Psoas muscle (tissue), 8 donors: ENCODE measurements at places on chromosomes 6 and 20. TPM values are rescaled to one million over a fixed set of nuclear protein-coding genes. Genes with fewer than 3 reads are reported as not detected.

Gene USP49
- total RNA-seq, result 1.4 TPM

Gene LY6G6D
- total RNA-seq, result not detected

Gene ZNF334
- 1.0 TPM for total RNA-seq

Gene FRK
- total RNA-seq, result 1.4 TPM

Gene HLA-DQB2
- 1.2 TPM for total RNA-seq

Gene SLC35D3
- not detected for total RNA-seq

Gene DLK2
- 0.56 TPM for total RNA-seq

Gene MATN4
- not detected for total RNA-seq

Gene EYS
- not detected for total RNA-seq

Gene SCRT2
- not detected for total RNA-seq

Gene UBE2J1
- total RNA-seq, result 18.4 TPM

Gene PM20D2
- total RNA-seq, result 13.5 TPM

Gene TP53TG5
- not detected for total RNA-seq

Gene SLC17A2
- total RNA-seq, result not detected

Gene ACOT13
- 50.7 TPM for total RNA-seq

Gene SF3B5
- 146 TPM for total RNA-seq

Gene OVOL2
- total RNA-seq, result not detected

Gene NRN1
- total RNA-seq, result 9.3 TPM

Gene BPIFB6
- not detected for total RNA-seq

Gene BPIFB4
- not detected for total RNA-seq

- DNase-seq, result no peak
These were observed 25.1 kb downstream of the NEDD9 start for GRCh38 chr6:11207199-11207968.

- DNase-seq, result no peak
These were observed 999 bp upstream of the EHMT2 start for GRCh38 chr6:31898383-31899011.

DNA sequence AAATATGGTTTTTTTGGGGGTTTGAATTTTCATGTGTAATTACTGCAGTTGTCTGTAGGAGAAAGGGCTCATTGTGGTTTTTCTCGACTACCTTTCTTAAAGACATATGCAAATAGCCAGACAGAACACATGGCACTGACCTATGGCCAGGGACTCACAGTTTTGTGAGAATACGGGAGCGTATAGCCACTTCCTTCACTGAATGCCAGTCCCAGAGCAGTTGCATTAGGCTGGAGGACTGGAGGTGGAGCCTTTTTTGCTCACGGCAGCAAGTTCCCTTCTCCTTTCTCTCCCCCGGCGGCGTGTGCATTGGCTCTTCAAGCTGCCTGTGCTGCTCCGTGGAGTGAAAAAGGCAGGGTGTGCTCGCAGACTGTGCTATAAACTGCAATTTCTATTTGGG, 114.9 kb downstream of the AKAP7 start:
- peak; percentile 48 for DNase-seq

- DNase-seq, result no peak
These were observed 50.5 kb downstream of the HLA-A start for GRCh38 chr6:29992807-29993206.

DNA sequence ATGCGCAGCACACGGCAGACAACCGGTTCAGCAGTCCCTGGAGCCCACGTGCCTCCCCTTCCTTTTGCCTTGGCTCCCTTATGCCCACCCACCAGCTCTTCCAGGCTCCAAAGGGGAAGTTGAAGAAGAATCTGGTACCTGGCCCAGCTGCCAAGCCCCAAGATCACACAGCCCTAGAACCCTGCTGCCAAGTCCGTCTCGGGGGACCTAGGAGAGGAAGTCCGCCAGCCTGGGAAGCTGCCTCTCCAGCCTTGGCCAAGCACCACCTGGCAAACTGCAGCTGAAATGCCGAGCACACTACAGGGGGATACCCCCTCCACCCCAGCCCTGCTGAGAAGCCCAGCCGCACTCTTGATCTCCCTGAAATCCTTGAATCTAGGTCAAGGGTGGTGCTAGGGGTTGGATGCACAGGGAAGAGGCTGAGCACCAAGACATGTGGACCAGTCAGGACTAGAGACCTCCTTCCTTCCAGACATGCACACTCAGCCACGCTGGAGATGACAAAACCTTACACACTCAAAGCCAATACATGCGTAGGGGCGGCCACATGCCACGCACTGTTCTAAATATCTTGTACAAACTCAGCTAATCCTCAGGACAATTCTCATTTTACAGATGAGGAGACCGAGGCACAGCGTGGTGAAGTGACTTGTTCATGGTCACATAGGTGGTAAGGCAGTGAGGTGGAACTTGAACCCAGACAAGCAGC, 124.1 kb downstream of the PREX1 start:
- no peak for DNase-seq

DNA sequence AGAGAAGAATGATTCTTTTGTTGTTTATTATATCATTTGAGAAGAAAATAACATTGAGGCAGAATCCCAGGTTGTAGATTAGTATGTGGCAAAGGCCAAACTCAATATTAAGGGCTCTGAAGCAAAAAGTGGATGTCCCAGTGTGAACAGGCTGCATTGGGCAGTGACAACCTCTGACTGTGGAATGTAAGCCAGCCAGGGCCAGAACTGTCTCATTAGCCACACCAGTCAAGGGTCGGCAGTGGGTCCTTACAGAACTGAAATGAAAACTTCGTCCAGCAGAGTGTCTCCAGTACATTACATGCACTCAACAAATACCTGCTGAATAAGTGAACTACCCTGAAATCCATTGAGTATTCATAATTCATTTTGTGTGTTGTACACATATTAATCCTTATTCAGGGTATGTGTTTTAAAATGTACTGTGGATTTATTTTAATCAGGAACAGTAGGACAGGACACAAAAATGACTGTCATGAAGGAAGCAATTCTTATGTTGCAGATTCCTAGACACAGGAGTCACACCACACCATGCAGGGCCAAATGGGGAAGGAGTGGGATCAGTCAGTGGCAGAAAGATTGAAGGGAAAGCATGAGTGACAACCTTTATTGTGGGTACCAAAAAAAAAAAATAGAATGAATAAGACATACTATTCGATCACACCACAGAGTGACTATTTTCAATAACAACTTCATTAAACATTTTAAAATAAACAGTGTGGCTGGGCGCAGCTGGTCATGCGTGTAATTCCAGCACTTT, 64.9 kb upstream of the UTRN start:
- no peak for DNase-seq

GRCh38 chr6:111027219-111027618, 45.4 kb downstream of the RPF2 start:
- DNase-seq, result no peak

- DNase-seq, result no peak
These were observed 326.5 kb downstream of the RNGTT start for GRCh38 chr6:88636871-88637270.

DNA sequence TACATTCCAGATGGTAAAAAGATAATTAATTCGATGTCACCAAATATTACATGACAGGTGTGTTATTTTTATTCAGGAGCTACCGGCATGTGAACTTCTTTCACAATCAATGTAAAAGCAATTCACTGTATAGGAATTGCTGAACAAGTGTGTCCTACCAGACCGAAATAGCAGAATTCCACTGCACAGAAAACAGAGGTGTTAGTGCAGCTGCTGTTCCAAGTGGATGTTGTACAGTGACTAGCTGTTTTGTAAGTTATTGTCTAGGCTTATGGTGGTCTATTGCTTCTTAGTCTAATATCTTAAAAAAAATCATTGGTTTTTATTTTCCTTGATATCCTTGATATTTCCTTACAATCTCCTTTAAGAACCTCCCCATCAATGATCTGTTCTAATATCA, 107.4 kb downstream of the COL19A1 start:
- DNase-seq, result no peak

GRCh38 chr20:62159839-62160238, 16.3 kb downstream of the SS18L1 start:
- no peak for DNase-seq

GRCh38 chr6:134003542-134003951, 48.9 kb downstream of the SLC2A12 start:
- DNase-seq, result no peak

GRCh38 chr6:142376800-142377496, 75.1 kb downstream of the ADGRG6 start:
- DNase-seq, result no peak

GRCh38 chr6:119627908-119628669, 278.5 kb upstream of the MAN1A1 start:
- no peak for DNase-seq

GRCh38 chr6:160030103-160030502, 61.2 kb downstream of the IGF2R start:
- peak; percentile 95 for DNase-seq

DNA sequence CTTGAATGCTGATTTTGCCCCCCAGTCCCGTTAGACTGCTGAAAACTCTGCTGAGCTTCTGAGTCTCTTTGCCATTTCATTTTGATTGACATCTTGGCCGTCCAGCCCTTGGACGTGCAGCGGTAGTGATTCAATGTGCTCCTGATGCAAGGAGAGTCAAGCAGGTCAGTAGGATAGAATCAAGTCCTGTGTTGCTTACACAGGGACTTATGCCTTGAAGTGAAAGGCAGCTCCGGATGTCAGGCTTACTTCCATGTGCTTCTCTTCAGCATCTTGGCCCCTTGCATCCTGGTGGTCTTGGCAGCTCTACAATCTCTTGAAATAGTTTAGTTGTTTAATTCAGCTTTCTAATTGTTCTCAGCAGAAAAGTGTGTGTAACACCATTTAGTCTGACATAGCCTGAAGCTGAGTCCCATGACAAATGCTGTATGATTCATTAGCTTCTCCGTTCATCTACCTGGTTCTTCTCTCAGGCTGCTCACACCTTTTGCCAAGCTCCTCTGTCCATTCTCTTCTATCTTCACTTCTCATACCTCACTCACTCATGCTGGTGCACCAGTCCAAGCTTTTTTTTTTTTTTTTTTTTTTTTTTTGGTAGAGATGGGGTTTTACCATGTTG, 76.0 kb downstream of the EZR start:
- DNase-seq, result no peak

DNA sequence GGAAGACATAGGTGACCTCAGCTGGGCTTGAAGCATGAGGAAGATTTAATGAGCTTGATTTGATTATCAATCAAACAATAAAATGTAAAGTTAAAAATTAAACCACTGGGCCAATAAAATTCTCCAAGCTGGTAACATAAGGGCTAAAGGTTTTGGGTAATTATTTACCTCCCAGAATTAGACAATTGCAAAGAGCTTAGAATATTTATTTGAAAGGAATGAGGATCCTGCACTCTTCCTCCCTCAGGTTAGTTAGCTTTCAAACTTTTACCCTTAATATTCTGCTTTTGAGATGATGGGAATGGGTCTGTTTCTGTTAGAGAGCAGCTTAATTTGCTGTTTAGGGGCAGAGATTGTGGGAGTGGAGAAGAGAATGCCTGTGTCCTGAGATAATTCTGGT, at the start of gene SLC17A4:
Gene SLC17A4, plus strand, starts transcription at position 208 of the 400 bp plus-strand sequence. CDS start 7,221 bp downstream, outside the sequence.
- no peak for DNase-seq

GRCh38 chr6:90544081-90544480, 42.8 kb downstream of the MAP3K7 start:
- no peak for DNase-seq

DNA sequence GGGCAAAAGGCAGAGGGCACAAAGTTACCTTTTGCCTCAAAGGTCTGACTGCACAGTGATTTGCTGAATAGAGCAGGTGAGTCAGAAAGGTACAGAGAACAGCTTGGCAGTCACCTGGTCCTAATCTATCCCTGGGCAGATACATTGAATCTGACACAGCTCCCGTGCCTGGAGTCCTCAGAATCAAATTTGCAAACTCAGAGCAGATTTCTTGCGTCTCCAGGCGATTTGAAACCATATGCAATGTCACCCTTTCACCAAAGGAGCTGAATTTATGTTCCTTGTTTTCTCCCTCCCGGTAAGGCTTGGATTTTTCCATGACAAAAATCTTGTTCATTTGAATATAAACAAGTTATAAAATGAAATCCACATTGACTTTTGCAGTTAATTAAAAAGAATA, 81.6 kb upstream of the SNAP25 start:
- no peak for DNase-seq

DNA sequence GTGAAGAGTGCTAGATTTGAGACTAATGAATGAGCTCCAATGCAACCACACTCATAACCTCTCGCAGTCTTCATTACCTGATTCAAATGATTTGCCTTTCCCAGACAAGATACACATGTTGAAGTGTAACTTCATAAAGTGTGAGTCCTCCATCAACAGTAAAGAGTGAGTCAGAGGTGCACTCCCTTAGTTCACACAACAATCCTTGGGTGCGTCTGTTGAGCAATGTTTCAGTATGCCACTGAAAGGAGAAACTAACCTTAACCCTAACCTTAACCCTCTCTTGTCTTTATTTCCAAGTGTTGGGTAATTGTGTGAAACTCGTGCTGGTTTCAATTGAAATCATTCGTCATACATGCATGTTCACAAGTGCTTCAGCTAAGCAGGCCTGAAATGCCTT, 21.0 kb upstream of the RIN2 start:
- DNase-seq, result no peak

DNA sequence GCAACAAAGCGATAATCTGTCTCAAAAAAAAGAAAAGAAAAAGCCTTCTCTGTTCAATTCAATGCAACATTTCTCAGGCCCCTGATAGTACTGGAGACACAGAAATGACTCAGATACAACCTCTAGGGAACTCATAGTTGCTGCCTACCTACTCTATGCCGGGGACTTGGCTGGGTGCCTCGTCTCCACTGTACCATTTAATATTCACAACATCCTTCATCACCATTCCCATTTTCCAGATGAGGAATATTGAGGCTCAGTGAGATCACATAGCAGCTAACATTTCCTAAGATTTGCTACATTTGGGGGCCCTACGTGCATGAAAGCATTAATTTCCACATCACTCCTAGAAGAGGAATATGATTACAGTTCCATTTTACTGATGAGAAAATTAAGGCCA, 7.5 kb downstream of the NOL4L start:
- no peak for DNase-seq

GRCh38 chr20:47220161-47220582, 136.3 kb downstream of the ZMYND8 start:
- DNase-seq, result peak; percentile 49

GRCh38 chr20:575230-575629, 31.6 kb upstream of the CSNK2A1 start:
- DNase-seq, result no peak

GRCh38 chr6:118249680-118250079, 298.4 kb upstream of the PLN start:
- DNase-seq, result no peak

DNA sequence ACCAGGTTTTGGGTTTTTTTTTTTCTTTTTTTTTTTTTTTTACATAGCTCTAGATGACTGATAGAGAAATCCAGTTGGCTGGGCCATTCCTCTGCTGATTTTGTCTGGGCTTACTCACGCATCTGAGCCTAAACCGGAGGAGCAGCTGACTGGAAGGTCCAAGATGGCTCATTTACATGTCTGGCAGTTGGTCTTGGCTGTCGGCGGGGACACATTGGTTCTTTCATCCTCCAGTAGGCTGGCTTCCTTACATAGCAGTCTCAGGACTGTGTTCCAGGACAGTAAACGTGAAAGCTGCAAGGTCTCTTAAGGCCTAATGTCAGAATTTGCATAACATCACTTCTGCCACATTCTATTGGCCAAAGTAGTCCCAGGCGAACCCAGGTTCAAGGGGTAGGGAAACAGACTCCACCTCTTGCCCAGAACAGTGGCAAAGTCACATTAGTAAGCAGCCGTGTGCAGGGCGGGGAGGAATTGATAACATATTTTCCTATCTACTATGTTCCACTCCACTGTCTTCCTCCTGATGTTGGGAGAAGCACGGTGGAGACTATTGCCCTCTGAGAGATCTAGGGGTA, 87.0 kb downstream of the CDH22 start:
- peak; percentile 36 for DNase-seq
